ENCODE measurements at places on chromosomes 16 and 17.

GRCh38 chr17:48051706-48052486 is 3.7 kb downstream of the NFE2L1 start:
- DNase-seq: no peak

GRCh38 chr17:14119546-14119945 is 50.2 kb downstream of the COX10 start:
- DNase-seq: no peak

DNA sequence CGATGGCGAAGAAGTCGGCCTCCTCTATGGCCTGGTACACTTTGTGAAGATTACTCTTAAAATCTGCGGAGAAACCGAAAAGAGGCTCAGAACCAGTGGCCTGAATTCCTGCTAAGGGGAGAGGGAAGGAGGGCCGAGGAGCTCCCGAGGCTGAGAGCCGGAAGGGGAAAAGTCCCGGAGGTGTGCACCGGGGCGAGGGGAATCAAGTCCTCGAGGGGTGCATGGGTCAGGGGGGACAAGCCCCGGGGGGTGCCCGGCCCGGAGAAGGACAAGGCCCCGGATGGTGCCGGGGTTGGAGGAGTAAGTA is 495 bp downstream of the PARN start:
- no peak for DNase-seq

- no peak for DNase-seq
Measured at GRCh38 chr17:77487677-77488530, 347.1 kb downstream of the SEC14L1 start.

DNA sequence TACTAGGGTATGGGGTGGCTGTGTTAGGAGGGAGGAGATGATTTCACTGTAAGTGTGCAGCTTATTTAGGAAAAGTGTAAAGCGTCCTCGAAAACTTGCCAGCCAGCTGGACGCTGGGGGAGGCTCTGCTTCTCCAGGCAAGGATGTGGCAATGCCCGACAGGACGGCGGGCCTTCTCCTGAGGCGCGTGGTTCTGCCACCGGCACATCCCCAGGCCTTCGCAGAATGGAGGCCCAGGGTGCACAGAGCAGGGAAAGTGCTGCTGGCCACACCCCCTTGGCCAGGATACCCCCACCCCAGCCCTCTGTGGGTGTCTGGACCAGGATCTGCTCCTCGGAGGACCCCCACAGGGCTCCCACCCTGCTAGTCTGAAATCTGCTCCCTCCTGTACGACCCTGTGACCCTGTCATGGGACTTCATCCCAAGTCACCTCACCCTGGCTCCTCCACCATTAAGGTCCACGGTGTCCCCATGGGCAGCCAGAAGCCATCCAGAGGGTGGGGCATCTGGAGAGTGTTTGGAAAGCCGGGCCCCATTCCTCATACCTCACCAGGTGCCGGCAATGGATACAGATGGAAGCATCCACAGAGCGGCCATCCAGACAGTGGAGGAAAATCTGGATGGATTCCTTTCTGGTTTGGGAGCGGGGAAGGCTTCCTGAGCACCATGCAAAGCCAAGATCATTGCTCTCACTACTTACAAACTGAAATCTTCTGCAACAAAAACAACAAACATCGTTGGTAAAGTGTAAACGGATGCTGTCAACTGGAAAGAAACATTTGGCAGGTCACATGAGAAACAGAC is 9.2 kb upstream of the SRRM2 start:
- no peak for DNase-seq

DNA sequence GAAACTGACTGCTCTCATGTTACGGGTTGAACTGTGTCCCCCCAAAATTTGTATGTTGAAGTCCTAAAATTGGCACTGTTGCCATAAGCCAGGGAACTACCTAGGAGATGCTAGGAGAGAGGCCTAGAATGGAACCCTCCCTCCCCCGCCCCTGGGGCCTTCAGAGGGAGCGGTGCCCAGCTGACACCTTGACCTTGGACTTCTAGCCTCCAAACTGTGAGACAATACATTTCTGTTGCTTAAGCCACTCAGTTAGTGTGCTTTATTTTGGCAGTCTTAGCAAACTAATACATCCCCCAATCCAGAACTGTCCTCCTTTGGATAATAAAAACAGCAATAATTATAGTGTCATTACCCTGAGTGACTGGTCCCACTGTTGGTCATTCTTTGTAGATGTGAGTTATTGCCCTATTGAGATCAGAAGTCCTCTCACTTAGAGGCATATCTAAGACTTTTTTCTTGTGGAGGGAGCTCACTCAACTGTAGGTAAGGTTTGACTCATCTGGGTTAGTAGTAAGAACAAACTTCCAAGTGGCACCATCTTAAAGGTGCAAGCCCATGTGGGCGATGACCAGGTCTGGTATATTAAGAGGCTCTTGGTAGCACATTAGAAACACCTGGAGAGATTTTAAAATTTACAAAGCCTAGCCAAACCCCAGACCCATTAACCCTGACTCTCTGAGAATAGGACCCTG is 93.0 kb upstream of the HLF start:
- no peak for DNase-seq

DNA sequence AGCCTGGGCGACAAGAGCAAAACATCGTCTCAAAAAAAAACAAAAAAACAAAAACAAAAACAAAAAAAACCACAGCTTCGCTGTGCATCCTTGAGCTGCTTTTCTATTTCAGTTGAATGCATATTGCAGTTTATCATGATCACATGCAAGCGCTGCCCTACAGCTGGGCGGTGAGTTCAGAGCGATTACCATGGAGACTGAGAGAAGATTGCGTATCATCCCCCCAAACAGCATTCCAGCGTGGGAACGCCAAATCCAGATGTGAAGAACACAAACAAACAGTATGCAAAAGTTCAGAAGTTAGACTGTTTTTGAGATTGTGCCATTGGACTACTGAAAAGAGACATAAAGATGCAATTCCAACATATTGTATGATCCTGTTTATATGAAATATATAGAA is 15.1 kb upstream of the SLC52A1 start:
- no peak for DNase-seq

- DNase-seq: no peak
Measured at GRCh38 chr16:12398029-12398682, 405.5 kb downstream of the CPPED1 start.

GRCh38 chr17:82921426-82921825 is 81.6 kb upstream of the ZNF750 start:
- no peak for DNase-seq

- no peak for DNase-seq
Measured at GRCh38 chr16:27165576-27165975, 37.8 kb upstream of the KDM8 start.

DNA sequence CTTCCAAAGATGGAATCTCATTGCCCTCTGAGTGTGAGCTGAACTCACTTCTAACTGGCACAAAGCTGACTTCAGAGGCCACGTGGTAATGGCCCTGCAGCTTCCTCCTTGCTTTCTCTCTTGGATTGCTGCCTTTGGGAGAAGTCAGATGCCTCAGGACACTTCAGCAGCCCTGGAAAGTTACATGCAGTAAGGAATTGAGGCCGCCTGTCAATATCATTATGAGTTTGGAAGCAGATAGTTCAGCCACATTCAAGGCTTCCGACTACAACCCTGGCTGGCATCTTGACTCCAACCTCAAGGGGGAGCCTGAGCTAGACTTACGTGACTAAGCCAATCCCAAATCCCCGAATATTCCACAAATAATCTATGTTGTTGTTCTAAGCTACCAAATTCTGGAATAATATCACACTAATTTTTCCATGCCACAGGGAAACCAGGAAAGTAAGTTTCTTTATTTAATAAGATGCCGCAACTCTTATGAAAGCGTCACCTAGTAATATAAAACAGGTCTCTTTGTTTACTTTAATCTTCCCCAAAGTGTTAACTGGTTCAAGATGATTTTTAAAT is 13.6 kb downstream of the CEP20 start:
- DNase-seq: no peak

DNA sequence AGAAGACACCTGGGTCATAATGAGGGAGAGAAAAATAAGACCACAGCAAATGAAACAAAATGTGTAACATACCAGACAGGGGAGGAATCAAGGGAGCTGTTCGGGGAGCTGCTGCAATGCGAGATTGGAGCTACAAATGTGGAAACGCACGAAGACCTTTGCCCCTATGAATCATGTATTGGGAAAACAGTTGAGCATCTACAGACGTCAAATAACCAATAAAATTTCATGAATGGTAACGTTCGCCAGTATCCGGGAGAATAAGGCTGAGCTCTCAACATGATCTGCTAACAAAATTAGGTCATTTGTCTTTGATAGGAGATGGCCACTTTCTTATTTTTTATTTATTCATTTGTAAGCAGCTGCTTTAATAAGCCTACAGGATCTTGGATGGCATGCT is 486.2 kb upstream of the RBFOX1 start:
- no peak for DNase-seq

- DNase-seq: no peak
Measured at GRCh38 chr17:58630883-58631522, 60.8 kb downstream of the TEX14 start.

GRCh38 chr16:89412811-89413210 is 77.5 kb downstream of the ANKRD11 start:
- DNase-seq: no peak

DNA sequence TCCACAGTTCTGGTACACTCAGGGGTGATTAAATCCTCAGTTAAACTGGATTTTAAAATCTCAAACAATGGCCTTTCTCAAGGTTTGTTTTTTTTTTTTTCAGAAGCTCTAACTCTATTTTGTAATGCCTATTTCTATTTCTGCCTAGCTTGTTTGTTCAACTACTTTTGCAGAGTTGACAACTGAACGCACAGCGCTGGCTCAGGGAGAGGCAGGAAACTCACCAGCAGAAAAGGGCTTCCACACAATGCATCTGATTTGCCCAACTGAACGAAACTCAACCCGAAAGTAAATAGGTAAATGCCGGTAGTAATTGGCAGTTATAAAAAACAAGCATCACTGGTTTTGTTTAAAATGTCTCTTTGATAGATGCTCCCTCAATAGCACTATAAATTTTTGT is 52.7 kb upstream of the CNEP1R1 start:
- DNase-seq: no peak

GRCh38 chr17:68381076-68381900 is 76.0 kb downstream of the WIPI1 start:
- no peak for DNase-seq

GRCh38 chr16:17770104-17770503 is 299.3 kb upstream of the XYLT1 start:
- no peak for DNase-seq
